ENCODE measurements at places on chromosomes 13 and 19.

DNA sequence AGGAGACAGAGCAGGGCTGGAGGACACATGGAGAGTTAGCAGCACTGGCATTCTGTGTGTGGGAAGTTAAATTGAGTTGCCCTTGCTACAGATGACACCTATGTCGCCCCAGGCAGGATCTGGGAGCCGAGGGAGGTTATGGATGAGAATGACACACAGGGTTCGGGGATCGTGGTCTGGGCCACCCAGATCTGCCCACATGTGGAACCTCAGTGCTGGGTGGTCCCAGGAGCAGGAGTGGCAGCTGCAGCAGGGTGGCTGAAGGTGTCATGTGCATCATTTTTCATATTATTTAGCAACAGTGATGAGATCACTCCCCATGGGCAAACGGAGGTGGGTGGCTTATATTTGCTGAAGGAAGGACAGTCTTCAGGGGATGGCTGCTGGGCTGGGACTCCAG, 3.2 kb downstream of the IL17D start:
- DNase-seq = no peak

GRCh38 chr19:50739132-50739913, 16.2 kb downstream of the CLEC11A start:
- no peak for DNase-seq

- DNase-seq = no peak
Observed at GRCh38 chr13:67775359-67775758, 545.2 kb upstream of the PCDH9 start.

DNA sequence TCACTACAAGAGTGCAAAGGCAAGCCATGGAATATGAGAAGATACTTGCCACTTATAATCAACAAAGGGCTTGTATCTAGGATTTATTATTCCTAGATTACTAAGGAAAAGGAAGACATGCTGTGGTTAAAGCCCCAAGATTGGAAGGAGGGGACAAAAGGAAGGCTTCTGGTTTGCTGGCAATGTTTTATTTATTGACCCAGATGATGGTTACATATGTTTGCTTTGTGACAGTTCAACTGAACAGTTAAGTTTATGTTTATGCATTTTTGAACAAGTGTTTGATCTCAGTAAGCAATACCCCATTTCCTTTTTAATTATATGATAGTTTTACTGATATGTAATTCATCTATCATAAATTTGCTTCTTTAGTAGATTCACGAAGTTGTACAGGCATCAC, 40.3 kb downstream of the CDADC1 start:
- DNase-seq = no peak

GRCh38 chr13:53336441-53337160, 308.0 kb downstream of the OLFM4 start:
- DNase-seq = no peak

DNA sequence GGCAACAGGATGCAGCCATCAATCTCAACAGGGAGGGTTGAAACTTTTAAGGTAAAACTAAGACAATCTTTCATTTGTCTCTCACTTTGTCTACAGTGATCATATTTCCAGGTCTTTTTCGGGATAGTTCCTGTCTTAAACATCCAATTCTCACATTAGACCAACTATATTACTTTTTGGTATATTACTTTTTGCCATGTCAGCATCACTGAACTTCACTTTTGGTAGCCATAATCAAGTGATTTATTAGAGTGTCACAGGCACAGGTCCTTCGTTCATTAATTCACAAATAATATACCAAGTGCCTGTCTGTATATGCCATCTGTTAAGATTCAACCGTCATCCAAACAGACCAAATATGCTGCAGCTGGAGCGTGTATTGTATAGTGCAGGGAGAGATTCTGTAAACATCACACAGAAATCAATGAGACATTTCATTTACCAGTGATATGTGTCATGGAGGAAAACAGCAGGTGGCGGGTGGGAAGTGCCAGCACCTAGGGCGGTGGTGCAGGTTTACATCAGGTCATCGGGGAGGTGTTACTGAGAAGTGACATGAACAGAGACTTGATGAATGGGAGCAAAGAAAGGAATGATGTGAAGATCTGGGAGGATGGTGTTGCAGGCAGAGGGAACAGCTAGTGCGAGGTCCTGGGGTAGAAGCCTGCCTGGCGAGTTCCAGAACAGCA, 24.9 kb downstream of the ARHGEF7 start:
- DNase-seq = no peak

DNA sequence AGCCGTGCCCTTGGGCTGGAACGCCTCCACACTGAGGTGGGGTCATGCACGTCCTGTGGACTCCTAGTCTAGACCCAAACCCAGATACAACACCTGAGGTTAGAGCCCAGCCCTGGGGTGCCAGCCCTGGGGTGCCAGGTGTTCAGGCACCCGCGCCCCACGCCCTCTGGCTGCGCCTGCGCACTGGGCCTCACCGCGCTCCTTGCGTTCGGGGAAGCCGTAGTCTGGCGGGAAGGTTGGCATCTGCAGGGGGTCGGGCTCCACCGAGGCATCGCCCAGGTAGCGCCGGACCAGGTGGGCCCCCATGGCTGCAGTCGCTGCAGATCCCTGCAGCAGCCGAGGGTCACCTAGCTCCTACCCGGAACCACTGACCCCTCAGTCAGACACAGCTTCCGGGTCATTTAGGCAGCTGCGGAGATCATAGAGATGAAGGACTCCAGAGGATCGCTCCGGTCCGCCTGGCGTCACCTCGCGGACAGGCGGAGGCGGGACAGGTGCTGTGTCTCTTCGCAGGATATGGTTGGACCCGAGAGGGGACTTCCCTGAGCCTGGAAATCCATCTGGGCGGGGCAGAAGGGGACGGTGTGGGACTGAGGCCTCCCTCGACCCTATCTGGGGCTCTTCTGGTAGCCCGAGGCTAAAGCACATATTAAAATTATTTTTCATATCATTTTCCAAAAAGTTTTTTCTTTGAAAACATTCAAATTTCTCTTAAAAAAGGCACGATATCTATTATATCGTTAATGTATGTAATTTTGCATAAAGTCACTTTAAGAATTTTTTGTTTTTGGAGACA, at the start of gene NDUFB7:
Gene NDUFB7 (minus strand): TSS at position 372 of the 796 bp plus-strand sequence. CDS start 66 bp downstream, at position 306.
- peak; percentile 93 for DNase-seq

DNA sequence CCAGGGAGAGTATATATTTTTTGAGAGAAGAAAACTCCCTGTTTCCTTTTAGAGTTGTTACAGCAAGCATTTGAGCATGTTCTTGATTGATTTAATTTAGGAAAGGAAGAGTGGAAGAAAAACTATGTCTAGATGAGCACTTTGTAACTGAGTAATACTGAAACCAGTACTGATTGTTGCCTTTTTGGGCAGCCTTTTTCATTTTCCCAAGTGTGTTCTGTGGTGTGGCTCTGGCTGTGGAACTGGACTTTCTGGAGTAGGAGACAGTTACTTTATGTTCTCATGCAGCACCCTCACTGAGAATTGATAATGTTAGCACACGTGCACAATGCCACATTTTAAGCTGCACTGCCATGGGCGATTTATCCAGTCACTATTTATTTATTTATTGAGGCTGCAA, 211.5 kb downstream of the LMO7 start:
- DNase-seq = no peak

- DNase-seq = no peak
Observed at GRCh38 chr13:99507986-99508385, 6.7 kb downstream of the TM9SF2 start.

DNA sequence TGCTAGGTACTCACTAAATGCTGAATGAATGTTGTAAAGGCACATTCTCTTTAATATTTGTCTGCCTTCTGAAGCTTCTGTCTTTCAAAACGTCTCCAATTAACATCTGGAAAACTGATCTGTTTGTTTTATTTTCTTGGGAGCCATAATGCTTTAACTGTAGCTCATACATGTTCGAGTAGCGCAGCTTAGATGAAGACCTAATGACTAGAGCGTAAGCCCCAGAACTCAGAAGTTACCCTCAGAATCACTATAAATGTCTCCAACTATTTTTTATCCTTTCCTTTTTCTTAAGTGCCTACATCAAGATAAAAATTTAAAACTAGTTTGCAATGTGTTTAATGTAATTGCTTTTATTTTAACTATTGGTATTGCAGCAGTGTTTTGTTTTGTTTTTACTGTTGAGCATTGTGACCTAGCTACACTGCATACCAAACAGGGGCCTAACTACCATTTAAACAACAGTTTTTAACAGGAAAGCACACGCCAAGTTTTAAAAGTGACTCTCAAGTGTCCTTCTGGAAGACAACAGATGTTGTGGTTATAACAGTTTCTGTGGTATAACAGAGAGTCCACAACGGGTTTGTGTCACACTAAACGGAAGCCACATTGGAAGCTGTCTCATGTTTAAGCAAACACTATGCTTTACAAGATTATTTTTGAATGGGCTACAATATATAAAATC, 42.0 kb downstream of the MRPL57 start:
- DNase-seq = peak; percentile 65

GRCh38 chr13:84844473-84844872, 954.7 kb downstream of the SLITRK6 start:
- no peak for DNase-seq

- DNase-seq = no peak
Observed at GRCh38 chr13:111534751-111535522, 214.5 kb downstream of the TEX29 start.

GRCh38 chr19:43562698-43563241, 12.6 kb downstream of the XRCC1 start:
- DNase-seq = peak; percentile 92

- DNase-seq = no peak
Observed at GRCh38 chr13:104461049-104461448, 1394.8 kb upstream of the SLC10A2 start.

DNA sequence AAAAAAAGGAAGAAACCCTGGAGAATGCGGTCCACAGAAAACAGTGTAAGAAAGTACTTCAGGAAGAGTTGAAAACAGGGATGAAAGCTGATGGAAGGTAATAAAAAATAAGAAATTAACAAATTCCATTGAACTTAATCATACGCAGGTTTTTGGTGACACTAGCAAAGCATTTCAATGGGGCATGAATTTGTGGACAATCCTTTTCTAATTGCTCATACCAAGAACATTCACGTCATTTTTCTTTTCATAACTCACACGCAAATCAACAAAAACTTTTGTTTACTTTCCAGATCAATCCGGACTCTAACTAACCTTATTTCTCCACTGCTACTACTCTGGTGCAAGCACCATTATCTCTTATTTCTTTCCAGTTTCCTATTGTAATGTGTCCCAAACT, 1195.0 kb downstream of the SLITRK5 start:
- no peak for DNase-seq

- DNase-seq = no peak
Observed at GRCh38 chr13:39154041-39154440, 115.8 kb downstream of the NHLRC3 start.

- DNase-seq = no peak
Observed at GRCh38 chr13:44617648-44618047, 41.5 kb upstream of the TSC22D1 start.

DNA sequence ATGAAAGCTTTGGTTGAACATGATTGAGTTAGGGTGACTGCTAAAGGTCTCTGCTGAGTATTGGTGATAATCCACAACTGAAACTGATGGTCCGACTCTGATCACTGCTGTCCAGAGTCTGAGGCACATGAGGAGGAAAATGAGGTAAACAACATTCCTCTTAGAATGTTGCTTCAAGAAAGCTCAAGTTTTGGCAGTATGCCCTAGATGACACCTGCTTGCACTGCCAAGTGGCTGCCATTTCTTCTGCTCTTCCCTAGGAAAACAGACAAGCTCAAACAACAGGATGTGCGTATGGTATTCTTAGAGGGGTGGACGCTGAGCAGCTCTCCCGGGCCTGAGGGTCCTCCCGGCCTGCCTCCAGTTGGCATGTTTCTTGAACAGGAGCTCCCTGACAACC, 15.2 kb upstream of the MTIF3 start:
- no peak for DNase-seq

DNA sequence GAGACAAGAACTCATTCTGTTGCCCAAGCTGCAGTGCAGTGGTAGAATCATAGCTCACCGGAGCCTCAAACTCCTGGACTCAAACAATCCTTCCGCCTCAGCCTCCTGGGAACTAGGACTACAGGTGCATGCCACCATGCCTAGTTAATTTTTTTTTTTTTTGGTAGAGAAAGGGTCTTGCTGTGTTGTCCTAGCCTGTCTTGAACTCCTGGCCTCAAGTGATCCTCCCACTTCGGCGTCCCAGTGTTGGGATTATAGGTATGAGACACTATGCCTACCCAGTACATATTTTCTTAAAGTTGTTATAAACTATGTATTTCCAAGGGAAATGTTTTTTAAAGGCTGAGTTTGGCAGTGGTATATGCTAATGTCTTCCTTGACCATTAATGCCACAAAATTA, 412.6 kb downstream of the KLF12 start:
- DNase-seq = no peak

- no peak for DNase-seq
Observed at GRCh38 chr19:1161716-1162115, 12.4 kb downstream of the SBNO2 start.

DNA sequence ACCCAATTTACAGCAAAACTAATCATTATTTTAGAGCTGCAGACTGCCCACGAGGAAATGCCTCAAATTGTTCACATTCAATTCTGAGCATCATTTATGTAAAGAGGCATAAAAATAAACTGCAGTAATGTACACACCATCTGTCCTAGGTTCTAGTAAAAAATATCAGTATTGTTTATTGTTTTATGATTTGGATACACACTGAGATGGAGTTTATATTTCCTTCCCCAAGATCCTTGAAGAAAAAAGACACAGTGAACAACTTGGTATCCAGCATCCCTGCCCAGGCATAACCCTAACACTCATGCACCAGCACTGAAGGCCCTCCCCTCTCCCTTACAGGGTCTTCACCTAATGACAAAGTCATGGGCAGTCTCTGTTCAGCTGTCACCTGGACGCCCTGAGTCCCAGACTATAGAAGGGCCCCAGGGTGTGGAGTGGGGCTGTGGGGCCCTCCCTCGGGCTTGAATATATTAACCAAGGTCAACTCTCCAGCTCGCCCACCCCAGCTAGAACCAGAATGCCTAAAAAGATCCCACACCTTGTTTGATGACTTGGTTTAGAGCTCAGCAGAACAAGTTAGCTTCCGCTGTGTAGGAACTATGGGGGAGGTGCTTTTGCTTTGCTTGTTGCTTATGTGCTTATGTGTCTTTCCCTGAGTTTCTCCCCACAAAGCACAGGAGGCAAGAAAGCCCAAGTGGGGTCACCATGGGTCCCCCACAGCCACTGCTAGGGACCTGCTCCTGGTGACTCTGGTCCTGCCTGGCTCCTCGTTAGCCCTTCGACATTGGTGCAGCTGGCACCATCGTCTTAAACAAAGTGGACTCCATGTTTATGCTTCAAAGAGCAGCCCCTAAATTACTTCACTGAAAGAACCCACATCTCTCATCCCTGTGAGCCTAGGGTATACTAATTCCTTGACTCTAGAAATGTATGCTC, 111.1 kb downstream of the COL4A1 start:
- DNase-seq = no peak
